ENCODE measurements at places on chromosomes 11 and 22.

DNA sequence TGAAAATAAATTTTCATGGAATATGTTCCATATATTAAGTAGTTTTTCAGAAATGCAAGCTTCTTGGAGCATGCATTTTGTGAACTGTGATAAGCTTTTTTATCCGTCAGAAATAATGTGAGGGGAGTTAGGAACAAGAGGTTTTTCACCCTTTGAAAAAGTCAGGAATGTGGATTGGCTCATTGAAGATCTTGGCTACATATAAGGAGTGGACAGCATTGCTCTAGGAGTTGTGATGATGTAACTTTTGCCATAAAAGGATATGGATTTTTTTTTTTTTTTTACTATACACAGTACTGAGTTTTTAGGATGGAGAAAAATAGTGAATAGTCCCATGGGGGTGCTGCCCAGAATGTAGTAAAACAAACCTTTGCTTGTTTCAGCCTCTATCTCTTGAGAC is 180.2 kb downstream of the NAV2 start:
- DNase-seq, result no peak

- no peak for DNase-seq
These were observed 57.0 kb downstream of the TENM4 start for GRCh38 chr11:79383874-79384273.

- no peak for DNase-seq
These were observed 545 bp upstream of the TIRAP start for GRCh38 chr11:126282361-126282735.

DNA sequence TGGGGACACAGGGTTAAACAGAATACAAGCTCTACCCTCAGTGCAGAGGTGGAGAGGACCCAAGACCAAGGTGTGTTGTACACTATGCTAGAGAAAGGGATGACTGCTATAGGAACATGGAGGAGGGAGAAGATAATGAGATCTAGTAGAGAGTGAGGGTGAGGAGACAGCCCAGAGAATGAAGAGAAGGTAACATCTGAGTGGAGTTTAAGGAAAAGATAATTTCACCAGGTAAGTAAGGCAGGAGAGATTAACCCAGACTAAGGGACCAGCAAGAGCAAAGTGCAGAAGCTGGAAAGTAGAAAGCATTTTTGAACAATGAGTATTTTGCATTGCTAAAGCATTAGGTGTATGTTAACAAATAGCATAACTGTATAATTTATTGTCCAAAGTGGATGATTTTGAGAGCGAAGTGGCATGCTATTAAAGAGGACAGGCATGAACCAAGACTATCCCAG is 128.8 kb downstream of the RASSF10 start:
- DNase-seq, result no peak

DNA sequence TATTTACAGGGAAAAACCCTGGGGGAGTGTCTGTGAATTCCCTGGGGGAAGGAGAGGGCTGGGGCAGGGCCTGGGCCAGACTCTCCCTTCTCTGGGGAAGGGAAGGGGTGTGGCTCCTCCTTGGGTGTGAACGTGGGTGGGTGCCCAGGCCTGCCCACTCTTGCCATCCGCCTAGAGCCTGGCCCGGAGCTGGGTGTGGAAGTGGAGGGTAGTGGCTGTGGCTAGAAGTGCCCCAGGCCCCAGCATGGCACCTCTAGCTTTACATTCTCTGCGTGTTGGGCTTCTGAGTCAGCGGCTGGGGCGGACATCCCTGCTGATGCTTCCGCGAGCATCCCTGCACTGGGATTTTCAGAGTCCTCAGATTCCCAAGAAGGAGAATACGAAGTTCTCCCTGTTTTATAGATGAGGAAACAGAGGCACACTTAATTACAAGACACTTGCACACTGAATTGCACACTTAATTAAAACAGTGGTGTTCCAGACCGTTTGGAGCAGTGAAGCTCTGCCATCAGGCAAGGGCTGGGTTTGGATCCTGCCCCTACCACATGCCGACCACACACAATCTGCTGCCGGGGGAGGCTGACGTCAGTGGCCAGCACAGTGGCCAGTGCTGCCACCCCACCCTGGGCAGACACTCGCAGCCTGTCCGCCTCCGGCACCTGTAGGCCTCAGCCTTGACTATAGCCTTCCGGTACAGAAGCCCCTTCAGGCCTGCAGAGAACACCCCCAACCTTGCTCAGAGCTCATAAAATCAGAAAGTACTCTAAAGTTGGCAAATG is 7.6 kb downstream of the BAD start:
- no peak for DNase-seq

GRCh38 chr11:6813656-6814055 is 14.2 kb upstream of the OR6A2 start:
- DNase-seq, result no peak

DNA sequence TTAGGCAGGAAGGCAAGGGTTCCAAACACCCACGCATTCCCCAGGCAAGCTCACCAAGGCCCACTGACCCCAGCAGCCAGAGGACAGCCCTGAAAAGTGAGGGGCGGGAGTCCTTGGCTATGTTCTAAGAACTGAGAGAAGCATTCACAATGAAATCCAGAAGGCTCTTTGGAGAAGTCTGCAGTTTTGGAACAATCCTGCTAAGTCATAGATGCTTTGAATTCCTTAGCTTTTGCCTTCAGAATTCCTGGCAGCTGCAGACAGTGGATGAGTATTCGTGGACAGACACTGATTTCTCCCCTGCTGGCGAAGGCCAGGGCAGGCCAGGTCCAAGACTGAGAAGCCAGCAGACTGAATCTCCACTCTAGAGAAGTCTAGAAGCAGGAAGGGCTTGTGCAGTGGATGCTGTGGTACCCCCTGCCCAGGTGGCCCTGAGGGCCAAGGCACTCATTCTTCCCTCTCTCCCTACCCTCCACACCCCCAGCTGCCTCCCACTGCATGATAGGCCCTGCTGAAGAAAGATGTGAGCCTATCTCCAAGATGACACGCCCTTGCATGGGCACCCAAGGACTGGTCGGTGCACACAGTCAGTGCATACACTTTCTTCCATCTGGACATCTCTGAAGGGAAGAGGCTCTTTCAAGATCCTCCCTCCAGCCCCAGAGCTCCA is 133.2 kb upstream of the TEAD1 start:
- no peak for DNase-seq

GRCh38 chr11:18699848-18700261 is 1.3 kb downstream of the TMEM86A start:
- no peak for DNase-seq

DNA sequence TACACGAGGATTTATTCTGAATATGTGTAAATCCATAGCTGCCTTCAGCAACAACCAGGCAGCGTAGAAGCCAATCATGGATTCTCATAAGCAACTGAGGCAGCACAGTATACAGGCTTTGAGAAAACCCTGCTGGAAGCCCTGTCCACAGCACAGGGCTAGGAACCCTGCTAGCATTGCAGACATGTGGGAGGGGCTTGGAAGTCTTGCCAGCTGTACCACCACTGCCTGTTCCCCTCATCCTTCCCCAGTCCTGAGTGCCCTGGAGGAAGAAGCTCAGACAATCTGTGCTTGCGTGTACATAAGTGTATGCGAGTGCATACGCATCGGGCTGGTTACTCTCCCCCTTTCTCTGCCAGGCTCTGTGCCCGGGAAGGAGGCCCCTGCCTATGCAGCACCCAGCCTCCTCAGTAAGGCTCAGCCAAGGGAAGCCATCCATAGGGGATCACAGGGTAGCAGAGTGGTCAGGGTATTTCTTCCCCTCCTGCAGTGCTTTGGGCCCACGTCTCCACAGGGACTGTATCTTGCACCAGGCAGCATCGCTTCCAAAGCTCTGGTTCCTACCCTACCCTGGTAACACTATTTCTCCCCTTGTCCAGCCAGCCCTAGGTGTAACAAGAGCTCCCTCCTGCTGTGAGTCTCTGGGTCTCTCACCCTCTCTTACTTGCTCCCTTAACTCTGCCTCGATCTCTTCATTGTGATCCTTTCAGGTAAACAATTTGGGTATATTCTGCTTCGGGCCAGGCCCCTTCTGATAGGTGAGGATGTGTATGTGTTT is 90.5 kb downstream of the GALNT18 start:
- DNase-seq, result no peak

DNA sequence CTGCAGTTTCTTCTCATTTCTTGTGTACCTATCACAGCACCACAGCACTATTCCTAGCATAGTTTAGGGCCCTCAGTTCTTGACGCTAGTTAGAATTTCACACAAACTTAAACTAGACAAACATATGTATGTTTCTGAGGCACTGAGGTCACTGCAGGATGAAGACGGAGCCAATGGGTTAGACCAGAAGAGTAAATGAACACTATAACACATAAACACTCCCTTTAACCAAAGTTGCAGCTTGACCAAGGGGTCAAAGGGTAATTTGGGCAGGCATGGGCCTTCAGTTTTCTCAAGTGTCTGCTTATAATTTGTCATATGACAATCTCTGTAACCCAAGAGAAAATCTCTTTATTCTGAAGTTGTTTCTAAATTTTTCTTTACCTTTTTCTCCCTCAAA is 12.9 kb upstream of the HBE1 start:
- DNase-seq, result no peak
